GM23248 (cell line): ENCODE measurements at places on chromosomes 16 and 17.
A peak's percentile ranks its signal among the peaks of the same experiment; 100 is the strongest.

GRCh38 chr17:82092094-82092586, 5.9 kb downstream of the FASN start:
- no peak for DNase-seq

DNA sequence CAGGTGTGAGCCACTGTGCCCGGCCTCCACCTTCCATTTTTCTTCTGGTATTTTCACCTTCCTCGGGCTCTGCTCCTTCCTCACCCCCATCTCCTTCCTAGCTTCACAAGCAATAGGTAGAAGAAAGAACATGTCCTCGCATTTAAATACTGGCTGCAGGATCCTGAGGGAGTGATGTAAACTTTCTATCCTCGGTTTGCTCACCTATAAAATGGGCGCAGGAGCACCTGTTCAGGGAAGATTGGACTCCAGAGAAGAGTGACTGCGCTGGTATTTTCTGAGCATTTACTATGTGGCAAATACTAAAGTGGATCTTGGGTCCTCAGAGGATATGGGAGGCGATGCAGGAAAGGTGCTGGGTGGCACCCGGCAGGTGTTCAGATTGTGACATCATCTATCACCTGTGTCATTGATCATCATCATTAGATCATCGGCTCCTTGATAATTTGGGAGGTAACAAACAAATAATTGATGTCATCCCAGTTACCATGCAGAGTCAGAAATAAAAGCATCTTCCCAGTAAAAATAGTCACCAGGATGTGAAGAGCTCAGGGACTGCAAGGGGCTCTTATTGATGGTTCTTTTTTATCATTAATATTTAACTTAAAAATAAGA, 72.8 kb downstream of the FOXL1 start:
- no peak for DNase-seq

DNA sequence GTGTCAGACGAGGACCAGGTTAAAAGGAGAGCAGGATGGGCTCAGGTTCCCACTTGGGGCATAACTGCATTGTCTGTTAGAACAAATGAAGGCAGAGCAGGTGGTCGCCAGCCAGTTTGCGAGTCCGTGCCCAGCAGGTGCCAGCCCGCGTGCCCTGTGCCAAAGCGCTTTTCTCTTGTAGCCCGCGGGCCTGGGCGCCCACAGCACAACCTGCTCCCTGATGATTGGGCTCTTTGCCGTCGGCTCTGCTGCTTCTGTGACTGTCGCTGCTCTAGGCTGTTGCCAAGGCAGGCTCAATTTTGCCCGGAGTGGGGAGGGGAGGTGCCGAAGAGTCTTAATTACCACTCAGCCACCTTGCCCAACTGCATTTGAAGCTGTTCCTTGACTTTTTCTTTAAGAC, 21.1 kb downstream of the KNOP1 start:
- no peak for DNase-seq

DNA sequence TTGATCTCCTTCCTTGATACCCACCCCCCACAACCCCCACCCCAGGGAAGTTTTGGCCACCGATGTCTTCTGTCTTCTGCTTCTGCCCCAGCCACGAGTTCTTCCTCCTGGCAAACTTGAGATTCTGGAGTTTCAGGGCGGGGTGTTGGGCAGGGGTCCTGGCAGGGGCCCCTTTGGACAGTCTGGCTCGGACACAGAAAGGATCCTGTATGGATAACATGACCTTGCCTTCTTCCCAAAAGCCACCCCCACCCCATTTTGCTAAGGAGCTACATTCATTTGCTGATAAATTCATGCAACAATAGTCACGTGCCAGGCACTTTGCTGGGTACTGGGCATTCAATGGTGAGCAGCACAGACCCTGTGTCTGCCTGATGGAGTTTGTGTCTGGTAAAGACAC, 5.9 kb upstream of the COL1A1 start:
- peak; percentile 15 for DNase-seq

DNA sequence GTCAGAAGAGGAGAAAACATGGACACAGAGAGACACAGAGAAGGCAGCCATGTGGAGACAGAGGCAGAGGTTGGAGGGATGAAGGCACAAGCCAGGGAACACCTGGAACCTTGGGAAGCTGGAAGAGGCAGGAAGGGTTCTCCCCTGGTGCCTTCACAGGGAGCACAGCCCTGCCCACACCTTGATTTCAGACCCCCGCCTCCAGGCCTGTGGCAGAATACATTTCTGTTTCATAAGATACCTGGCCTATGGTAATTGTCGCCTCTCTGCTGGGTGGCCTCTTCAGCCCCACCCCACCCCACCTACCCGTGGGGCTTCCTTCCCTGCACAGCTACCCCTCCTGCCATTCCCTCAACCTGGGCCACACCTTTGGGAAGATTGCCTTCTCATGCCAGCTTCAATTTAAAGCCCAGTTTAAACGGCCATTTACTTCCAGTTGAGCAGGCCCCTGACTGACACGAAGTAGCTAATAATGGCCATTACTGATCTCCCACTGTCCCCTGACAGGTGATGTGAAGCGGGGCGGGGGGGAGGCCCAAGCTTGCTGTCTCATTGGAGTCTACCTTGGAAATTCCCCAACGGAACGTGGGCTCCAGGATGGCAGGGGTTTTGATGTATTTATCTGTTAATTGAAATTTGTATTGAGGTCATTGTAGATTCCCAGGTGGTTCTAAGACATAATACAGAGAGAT, 291.7 kb upstream of the FOXF1 start:
- DNase-seq = no peak

GRCh38 chr16:4597174-4597573, 17.5 kb downstream of the UBALD1 start:
- DNase-seq = no peak

- DNase-seq = no peak
Observed at GRCh38 chr17:31877911-31878702, 19.1 kb upstream of the COPRS start.

DNA sequence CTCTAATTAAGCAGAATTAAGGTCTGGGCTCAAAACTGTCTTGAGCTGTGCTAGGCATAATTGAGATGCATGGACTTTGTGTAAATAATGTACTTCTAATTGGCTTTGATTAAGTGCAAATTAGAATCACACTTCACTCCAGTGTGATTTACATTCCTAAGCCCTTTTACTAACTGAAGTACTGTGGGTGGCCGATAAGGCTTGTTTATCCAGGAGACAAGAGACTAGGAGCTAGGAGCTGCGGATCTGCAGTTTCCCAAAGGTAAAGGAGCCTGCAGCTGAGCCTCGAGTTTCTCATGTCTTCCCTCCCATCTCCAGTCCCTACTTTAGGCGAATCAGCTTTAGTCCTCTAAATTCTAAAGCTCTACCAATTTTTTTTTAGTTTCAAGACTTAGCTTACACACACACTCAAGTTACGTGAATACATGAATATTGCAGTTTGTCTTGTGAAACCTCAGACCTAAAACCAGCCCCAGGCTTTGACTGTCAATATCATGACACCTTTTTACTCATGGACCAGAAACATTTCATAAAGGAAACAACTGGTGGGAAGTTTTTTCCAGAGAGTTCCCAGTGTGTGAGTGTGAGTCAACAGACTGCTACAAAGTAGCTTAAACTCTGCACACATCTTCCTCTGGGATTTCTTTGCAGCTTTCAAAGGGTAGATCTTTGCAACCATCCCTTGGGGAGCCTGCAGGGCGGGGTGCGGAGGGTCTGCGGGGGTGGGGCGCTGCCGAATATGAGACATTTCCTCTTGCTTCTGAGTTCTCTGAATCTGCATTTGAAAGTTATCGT, 113.9 kb upstream of the TBX2 start:
- peak; percentile 94 for DNase-seq

DNA sequence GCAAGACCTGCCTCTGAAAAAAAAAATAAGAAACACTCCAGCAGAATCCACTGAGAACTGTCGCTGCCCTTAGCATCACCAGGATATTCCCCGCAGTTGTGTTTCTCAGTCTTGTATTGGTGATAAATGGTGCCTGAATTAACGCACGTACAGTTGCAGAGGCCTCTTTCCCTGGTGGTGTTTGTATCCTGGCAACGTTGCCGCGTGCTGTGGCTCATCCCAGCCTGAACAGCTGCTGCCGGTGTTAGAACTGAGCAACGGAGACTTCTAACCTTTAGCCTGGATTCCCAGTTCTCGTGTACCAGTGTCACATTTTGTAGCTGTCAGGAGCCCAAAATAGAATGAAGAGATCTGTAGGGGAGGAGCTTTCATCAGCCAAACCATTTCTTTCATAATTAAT, 4.8 kb downstream of the MLYCD start:
- peak; percentile 28 for DNase-seq

- no peak for DNase-seq
Observed at GRCh38 chr17:46026166-46027047, 27.4 kb downstream of the STH start.

- no peak for DNase-seq
Observed at GRCh38 chr17:68803164-68803929, 151.8 kb downstream of the ABCA8 start.

GRCh38 chr17:37833237-37833859, 88.5 kb upstream of the HNF1B start:
- no peak for DNase-seq

DNA sequence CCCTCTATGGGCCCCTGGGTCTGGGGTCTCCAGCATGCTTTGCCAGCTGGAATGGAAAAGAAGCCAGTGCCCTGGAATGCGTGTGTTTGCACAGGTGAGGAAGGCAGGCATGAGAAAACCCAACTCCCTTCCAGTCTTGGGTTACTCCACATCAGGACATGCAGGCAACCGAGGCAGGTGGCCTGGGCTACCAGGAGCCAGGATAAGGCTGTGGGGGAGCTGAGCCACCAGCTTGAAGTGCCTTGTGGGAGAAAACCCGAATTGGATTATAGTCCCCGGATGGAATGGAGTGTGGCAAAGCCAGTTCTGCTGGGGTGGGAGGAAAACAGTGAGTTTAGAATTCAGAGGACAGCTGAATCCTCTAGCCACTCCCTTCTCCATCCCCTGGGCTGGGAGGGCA, 7.2 kb downstream of the SRCIN1 start:
- DNase-seq = peak; percentile 53

DNA sequence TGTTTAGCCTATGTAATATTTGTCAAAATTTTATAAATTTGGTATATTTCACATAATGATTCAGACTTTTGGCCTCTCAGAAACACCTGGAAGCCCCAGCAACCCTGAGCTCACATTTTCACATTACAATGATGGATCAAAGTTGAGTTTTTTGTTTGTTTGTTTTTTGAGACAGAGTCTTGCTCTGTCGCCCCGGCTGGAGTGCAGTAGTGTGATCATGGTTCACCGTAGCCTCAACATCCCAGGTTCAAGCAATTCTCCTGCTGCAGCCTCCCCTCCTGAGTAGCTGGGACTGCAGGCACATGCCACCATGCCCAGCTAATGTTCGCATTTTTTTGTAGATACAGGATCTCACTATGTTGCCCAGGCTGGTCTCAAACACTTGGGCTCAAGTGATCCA, 10.6 kb upstream of the VAT1L start:
- DNase-seq = no peak

DNA sequence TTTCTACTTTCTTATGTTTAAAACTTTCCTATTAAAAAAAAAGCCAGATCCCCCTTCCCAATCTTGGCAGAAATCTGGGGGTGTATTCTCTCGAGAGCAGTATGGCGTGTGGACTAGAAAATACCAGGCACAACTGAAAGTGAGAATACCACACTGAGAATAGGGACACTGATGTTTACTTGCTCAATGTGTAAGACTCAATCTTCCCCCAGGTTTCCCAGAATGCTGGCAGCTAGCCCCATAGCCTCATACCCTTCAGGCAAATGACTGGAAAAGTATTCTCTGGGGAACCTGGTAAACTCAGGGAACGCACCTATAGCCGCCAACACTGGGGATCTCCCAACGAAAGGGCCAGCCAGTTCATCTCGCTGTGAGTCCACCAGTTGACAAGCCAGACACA, 15.3 kb downstream of the ZZEF1 start:
- no peak for DNase-seq

DNA sequence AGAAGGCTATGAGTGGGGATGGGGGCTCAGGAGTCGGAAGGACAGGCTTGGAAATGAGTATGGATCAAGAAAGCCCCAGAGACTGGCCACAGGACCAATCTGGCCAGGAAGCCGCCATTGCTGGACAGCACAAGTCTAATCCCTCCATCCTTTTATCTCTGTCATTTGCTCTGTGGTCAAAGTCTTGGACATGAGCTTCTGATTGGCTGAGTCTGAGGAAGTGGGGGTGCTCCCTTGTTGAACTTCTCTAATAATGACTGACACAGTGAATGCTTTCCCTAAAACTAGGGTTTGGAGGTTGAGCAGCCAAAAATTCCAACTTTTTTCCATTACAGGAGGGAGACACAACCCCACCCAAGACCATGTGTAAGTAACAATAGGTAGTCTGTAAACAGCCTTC, 97.4 kb downstream of the MARF1 start:
- DNase-seq = no peak

DNA sequence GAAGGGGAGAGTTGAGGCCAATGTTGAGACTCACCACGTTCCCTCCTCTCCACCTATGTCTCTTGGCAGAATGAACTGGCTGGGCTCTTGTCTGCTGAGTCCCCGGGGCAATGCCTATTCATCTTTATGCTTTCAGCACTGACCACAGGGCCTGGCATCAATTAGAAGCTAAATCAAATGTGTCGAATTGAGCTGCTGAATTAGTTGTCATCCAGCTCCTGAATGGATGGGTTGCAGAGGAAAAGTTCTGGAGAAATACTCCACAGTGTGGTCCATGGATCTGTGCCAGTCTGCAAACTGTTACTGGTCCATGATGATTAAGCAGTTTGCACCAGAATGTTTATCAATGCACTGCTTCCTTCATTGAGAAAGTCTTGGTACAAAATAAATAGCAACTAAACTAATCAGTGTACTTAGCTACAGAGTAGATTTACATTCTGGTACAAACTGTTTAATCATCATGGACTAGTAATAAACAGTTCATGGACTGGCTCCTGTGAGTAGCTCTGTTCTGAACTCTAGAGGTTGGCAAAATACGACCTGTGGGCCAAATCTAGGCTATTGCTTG, 4.6 kb downstream of the CNGB1 start:
- DNase-seq = peak; percentile 36

DNA sequence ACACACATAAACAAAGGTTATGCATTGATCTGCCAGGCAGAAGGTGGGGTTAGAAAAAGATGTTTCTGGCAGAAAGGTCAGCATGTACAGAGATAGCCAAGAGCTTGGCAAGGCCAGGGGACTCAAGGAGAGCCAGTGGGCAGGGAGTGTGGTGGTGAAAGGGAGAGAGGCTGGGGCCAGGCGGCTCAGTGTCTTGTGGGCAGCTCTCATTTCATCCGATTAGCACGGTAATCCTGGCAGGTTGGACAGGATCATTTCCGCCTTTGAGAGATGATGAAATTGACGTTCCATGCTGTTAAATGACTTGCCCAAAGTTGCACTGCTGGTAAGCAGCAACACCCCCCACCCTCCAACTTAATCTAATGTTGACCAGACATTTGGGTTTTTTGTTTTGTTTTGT, 3.6 kb downstream of the CHD9 start:
- no peak for DNase-seq

GRCh38 chr17:47905221-47905733, 9.2 kb downstream of the SP2 start:
- peak; percentile 83 for DNase-seq
